Stimulated activated CD4-positive, alpha-beta T cell treated with anti-CD3 and anti-CD28 coated beads, TNF-alpha, amount 100 ng/mL, for 24 hours (primary cell): ENCODE measurements at places on chromosomes 6 and 20.

GRCh38 chr20:39535301-39535700 is 573.2 kb downstream of the DHX35 start:
- DNase-seq = no peak

GRCh38 chr6:162581988-162582780 is 145.4 kb downstream of the PRKN start:
- no peak for DNase-seq

DNA sequence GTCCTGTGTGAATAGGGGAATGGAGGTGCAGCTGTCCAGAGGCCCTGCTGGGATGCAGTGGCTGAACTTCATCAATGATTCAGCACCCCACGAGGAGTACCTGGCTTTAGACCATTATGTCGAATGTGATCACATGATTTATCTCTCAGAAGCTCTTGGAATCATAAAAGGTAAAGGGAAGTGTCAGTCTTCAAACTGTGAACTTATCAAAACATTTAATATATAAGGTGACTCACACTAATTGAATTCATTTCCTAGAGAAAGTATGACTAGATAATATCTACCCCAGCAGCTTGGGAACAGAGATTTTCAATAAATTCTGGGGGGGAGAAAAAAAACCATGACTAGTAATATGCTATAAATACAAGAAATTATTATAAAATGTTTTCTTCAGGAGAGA is 29.5 kb downstream of the ALDH8A1 start:
- DNase-seq = no peak

DNA sequence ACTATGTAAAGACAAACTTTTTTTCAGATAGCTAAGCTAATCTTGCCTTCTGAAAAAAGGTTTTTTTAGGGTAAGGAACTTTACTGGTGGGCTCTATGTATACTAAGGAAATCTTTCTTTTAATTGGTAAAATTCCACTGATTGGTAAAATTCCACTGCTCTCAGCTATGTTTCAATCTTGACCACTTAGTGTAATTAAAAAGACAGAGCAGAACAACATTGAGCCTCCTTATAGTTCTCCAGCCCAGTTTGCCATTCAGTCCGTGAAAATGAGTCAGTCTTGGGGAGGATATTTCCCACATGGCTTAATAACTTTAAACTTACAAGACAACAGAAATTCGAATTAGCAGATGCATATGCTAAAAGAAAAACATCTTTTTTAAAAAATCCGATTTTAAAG is 92.7 kb downstream of the EYA4 start:
- DNase-seq = no peak

DNA sequence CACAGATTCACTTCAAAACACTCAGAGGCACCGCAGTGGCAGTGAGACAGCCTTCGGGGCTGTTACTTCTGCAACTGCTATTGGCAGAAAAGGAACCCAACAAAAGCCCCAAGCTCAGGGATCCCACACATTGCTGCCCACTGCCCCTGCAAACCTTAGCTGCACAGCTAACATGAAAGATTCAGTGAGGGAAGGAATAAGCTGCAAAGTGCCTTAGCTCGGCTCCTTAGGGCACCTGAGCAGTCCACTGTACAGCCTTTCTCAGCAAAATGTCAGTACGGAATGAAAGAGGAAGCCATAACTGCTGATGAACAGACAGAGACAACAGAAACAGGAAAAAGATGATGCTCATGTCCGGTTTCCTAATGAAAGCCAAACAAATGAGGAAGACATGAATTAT is 179.7 kb upstream of the SHLD1 start:
- no peak for DNase-seq

- no peak for DNase-seq
These were observed 456.9 kb upstream of the MAP3K7 start for GRCh38 chr6:91043751-91044150.
